ENCODE measurements at places on chromosomes 13 and 19.

GRCh38 chr13:66794340-66795031, 435.6 kb downstream of the PCDH9 start:
- DNase-seq = no peak

DNA sequence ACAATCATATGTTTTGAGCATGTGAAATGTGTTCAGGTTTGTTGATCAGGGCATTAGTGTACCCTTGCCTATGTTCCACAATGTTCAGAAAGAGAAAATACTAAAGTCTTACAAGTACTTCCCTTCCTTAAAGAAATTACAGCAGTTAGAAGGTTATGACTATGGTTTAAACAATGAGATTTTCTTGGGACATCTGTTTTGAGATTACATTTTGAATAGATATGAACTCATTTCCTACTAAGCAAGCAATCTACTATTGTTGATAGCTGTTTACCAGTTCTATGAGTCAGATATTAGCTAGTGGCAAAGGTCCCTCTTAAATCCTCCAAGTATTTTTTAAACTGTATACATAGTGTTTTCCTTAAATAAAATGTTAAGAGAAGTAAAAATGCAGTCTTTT, 241.3 kb downstream of the DACH1 start:
- DNase-seq = no peak

DNA sequence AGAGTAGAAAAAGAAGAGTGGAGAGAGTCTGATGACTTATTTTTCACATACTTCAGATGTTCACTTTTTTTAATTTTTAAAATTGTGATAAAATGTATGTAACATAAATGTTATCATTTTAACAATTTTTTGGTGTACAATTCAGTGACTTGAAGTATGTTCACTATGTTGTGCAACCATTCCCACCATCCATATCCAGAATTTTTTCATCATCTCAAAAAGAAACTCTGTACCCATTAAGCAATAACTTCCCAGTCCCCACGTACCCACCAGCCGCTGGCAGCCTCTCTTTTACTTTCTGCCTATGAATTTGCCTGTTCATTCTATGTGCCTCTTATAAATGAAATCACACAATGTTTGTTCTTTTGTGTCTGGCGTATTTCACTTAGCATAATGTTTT, 43.3 kb downstream of the SKA3 start:
- DNase-seq = no peak

DNA sequence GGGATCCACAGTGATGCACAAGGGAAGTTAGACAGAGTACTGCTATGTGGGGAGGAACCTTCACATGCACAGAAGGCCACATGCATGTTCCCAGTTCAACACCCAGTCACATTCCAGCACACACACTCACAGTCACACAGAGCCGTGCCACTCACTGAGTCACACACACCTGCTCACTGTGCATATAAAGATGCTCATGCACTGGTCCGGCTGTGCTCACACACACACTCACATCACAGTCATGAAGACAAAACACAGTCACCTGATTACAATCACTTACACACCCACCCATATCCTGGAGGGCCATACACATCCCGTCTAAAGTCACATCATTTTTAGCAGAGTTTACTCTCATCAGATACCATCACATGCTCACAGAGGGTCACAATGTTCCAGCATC, 478 bp downstream of the CLC start:
- DNase-seq = no peak

DNA sequence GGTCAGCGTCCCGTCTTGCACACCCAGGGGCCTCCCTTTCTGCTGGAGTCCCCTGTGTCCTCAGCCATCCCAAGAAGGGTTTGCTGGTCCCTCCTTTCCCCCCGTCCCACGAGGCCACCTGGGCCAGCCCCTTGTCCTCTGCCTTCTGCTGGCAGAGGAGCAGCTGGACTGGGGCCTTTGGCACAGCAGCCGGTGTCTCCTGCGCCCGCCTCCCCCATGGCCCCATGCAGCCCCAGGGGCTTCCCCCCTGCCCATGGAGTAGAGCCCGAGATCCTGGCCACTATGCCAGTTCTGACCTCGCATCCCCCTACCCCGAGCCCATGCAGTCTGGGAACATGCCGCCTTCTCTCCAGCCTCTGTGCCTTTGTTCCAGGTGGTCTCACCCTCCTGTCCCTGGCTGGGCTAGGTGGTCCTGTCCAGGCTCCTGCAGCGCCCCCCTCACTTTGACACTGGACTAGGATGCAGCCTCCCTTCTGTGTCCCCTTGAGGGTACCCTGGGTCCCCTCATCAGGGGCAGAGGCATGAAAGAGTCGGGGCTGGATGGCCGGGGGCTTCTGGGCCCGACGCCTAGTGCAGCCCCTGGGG, 5.7 kb upstream of the GARIN5A start:
- DNase-seq = peak; percentile 67

DNA sequence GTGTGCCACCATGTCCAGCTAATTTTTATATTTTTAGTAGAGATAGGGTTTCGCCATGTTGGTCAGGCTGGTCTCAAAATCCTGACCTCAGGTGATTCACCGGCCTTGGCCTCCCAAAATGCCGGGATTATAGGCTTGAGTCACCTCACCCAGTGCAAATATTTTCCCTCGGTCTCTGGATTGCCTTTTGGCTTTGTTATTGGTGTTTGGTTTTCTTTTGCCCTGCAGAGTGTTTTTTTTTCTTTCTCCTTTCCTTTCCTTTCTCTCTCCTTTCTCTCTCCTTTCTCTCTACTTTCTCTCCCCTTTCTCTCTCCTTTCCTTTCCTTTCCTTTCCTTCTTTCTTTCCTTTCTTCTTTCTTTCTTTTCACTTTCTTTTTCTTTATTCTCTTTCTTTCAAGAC, 33.2 kb downstream of the KDM4B start:
- no peak for DNase-seq

GRCh38 chr19:18298601-18299000, 17.2 kb upstream of the JUND start:
- no peak for DNase-seq

DNA sequence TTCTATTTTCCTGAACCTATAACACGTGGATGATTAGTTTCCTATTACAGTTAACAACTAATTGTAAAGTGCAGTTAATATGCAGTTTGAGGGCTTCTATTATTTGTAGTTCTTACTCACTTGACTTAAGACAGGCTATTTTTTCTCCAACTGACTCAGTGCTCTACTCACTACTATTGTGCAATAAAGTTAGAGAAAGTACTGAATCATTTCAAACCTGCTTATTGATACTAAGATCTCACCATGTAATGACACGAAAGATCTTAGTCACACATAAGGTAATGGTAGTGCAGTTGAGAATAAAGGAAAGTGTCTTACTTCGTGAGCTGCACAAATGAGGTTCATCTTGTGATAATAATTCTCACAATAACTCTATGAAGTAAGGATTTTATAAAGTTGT, 22.8 kb upstream of the ITM2B start:
- DNase-seq = no peak

DNA sequence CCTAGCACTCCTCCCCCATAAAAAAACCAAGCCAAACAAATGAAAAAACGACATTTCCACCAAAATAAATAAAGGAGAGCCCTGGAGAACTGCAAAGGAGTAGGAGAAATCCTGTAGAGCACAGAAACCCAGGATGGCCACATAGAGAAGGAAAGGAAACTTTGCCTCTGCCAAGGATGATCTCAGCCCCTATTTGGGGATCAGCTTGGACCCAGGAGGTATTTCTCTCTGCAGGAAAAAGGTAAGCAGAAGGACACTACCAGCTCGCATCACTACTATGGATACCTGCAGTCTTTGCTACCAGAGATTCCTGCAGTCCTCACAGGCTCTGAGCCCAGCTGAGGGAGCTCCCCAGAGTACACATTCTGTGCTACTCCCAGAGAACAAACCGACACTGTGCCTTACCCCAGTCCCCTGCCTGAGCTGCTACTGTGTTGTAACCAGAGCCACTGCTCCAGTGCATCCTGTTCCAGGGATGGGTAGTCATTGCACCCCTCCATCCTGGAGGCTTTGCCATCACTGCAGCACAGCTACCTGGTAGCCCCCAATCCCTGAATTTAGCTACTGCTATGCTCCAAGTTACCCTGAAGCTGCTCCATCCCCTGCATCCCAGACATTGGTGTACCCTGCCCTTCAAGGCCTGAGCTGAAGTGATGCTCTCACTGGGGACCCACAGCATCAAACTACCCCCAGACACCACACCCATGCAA, 41.7 kb downstream of the VWA8 start:
- no peak for DNase-seq

DNA sequence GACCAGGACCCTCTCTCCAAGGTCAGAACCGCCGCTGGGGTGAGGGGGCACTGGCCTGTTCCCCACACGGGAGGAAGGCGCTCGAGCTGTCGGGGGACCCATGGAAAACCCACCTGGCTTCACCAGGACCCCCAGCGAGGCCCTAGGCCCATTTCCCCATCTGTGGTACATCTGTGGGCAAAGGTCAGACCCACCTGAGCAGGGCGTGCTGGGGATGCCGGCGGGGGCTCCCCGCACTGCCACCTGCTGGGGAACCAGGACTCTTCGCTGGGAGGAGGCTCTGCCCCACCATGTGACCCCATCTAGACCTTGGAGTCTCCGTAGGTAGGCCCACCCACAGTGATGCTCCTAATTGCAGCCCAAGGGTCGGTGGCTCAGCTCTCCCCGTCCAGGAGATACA, 511 bp downstream of the WDR88 start:
- DNase-seq = no peak

DNA sequence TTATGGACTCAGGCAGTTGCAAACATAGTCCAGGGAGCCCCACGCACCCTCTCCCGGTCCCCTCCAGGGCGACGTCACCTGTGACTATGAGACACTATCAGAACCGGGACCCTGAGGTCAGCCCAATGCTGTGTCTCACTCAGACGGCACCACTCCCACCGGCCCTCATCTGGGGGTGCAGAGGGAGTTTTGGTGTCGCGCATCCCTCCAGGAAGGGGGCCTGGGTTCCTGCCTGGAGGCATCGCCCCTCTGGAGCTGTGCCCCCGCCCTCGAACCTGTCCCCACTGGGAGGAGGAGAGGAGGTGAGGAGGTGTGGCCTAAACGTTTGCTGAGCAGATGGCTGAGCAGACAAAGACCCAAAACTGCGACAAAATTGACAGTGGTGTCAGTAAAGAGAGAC, 51.2 kb downstream of the GADD45B start:
- DNase-seq = no peak

- DNase-seq = no peak
These were observed 35.5 kb downstream of the DOT1L start for GRCh38 chr19:2199215-2199614.

DNA sequence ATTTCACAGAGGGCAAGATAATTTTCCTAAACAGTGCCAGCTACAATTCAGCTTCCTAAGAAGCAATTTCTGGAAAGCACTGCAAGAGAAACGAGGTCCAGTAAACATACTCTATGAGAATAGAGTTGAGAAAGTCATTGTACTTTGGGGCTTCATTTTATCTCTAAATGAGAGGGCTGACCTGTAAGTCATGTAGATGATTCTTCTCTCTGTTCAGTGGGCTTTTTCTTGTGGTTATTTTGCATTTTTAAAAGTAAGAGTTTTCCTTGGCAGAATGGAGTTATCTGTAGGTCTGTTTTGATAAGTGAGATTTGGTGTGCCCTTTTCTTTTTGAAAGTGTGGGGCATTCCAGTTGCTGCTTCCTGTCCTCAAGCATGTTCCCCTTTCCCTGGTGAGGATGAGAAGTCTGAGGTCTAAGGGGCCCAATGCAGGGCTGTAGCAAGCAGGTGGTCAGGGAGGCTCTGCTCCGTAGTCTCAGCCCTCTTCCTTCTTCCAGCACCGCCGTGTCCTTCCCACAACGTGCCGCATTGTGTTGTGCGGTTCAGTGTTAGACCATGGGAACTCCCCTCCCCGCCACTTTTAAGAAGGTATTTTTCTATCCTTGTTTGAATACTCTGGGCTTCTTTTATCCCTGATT, 86.3 kb downstream of the ARHGEF7 start:
- no peak for DNase-seq

GRCh38 chr19:11256189-11256588, 6.1 kb downstream of the DOCK6 start:
- DNase-seq = no peak

GRCh38 chr13:29535663-29536655, 59.5 kb downstream of the SLC7A1 start:
- DNase-seq = no peak

GRCh38 chr13:26465954-26466353, 91.5 kb upstream of the WASF3 start:
- DNase-seq = no peak

DNA sequence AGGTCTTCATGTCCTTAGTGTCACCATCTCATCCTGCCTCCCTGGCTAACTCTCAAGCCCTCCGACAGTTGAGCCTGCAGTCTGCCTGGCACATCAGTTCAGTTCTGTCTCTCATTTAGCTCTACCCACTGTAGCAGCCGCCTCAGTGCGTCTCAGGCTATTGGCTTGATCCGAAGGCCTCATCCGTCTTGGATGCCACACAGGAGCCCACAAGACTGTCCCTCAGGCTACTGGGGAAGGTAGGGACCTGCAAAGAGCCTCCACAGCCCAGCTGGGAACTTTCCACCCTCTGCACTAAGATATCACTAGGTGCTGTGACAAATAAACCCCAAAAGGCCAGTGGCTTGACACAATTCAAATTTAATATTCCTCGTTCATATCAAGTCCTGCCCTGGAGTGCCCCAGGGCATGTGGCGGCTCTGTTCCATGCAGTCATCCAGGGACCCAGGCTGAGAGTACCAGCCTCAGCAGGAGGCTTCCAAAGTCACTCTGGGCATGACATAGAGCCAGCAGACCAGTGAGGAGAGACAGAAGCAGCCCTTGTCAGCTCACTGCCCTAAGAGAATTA, 5.7 kb downstream of the VSTM2B start:
- DNase-seq = peak; percentile 40

DNA sequence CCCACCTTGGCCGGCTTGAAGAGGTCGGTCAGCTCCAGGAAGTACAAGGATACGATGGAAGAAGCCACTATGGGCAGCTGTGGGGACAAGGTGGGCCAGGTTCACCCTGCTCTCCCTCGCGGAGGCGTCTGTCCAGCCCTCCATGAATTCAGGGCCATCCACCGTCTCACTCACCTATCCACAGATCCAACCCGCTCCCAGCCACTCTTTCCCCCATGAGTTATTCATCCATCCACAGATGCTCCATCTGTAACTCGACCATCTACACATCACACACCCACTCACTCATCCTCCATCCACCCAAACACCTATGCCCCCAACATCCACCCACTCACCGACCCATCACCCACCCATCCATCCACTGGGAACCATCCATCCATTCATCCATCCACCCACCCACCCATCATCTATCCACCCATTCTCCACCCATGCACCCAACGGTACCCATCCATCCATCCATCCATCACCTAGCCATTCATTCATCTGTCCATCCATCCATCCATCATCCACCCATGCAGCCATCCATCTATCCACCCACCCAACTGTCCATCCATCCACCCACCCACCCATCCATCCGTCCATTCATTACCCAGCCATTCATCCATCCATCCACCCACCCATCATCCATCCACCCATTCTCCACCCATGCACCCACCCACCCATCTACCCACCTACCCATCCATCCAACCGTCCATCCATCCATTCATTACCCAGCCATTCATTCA, 5.8 kb downstream of the PLPPR3 start:
- no peak for DNase-seq

GRCh38 chr19:51668216-51668615, 21.6 kb upstream of the SIGLEC14 start:
- DNase-seq = no peak

- DNase-seq = no peak
These were observed 45.8 kb downstream of the TGDS start for GRCh38 chr13:94550062-94550738.

- DNase-seq = no peak
These were observed 19.4 kb downstream of the CNFN start for GRCh38 chr19:42370626-42371175.

GRCh38 chr19:30406220-30407067, 34.3 kb downstream of the ZNF536 start:
- no peak for DNase-seq

- no peak for DNase-seq
These were observed 232.1 kb downstream of the TM9SF2 start for GRCh38 chr13:99733346-99733745.

- DNase-seq = no peak
These were observed 35.1 kb downstream of the LCP1 start for GRCh38 chr13:46146898-46147297.
